ENCODE measurements at places on chromosomes 2 and 18. TPM values are rescaled to one million over a fixed set of nuclear protein-coding genes. Genes with fewer than 3 reads are reported as not detected.

AQP12A gene
- not detected for total RNA-seq

GAD1 gene
- 0.29 TPM for total RNA-seq

ANKRD36C gene
- 13.5 TPM for total RNA-seq

LANCL1 gene
- total RNA-seq: 41.8 TPM

SPEG gene
- 41.5 TPM for total RNA-seq

LRP1B gene
- total RNA-seq: 0.11 TPM
